ENCODE measurements at places on chromosomes 2 and 18.
A peak's percentile ranks its signal among the peaks of the same experiment; 100 is the strongest.

GRCh38 chr18:75812761-75813160 lies 385.3 kb upstream of the SMIM21 start:
- no peak for DNase-seq

GRCh38 chr2:165472922-165473321 lies 3.4 kb downstream of the CSRNP3 start:
- DNase-seq = no peak

DNA sequence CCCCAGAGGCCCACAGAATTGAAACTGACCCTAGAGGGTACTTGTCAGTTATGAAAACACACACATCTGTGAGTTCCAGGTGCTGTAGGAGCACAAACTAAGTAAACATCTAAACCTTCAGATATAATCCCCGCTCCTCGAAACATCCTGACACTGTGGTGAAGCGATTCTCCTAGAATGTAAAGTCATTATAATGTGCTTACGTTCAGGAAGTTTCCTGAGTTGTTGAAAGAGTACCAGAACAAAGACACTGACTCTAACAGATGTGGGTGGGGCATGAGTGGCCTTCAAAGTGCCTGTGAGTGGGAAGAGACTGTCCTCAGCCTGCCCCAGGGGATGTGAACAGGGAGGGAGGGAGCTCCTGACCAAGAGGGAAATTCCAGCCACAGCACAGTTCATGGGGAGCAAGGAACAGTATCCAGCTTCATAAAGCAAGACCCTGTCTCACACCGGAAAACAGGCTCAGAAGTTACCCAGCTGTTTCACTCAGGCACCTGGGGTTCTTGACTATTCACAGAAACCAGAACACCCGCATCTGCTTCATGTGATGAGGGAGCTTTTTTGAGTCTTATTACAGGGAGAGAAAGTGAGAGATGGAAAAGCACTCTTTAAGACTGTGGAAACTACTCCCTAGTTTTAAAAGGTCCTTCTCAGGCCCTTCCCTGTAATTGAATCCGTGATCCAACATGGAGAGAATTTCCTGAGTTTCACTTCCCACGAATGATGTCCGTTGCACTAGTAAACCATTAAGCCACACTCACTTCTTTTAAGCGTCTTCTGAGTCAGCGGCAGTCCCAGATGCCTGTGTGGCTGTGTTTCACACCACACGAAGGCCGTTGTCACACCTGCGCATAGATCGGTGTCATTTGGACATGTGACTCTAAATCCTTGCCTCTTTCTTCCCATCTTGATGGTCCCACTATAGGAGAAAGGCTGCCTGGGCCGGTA lies 88.6 kb upstream of the EML6 start:
- DNase-seq = no peak

DNA sequence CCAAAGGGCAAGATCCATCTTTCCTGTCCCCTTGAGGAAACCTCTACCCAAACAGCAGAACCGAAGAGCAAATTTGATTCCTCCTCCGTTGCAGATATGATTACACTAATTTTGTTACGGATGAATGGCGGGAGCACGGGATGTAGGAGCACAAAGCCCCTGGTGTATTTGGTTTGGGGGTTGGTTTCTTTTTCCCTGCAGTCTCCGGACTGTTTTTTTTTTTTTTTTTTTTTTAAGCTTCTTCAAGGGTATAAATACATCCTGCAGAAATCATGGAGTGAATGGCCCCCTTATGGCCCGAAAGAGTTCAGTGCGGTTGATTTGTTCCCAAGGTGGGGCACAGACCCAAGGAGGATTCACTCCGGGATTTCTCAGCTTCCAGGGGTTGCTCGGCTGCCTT lies 135.3 kb upstream of the SH3BP4 start:
- no peak for DNase-seq

DNA sequence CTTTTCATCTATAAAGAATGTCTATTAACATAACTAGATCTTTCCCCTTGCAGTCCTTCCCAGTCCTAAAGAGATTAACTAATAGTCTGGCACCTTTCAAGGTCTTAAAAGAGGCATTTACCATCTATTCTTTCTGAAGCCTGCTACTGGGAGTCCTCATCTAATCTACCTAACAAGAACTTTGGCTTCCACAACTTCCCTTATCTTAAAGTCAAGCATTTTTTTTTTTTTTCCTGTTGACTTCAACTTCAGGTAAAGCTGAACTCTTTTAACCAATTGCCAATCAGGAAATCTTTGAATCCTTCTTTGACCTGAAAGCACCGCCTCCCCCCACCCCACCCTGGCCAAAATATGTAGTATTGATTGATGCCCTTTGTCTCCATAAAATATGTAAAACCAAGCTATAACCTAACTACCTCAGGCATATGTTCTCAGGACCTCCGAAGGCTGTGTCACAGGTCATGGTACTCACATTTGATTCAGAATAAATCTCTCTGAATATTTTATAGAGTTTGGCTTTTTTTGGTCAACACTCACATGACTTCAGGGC lies 168.6 kb downstream of the PTPRM start:
- no peak for DNase-seq

DNA sequence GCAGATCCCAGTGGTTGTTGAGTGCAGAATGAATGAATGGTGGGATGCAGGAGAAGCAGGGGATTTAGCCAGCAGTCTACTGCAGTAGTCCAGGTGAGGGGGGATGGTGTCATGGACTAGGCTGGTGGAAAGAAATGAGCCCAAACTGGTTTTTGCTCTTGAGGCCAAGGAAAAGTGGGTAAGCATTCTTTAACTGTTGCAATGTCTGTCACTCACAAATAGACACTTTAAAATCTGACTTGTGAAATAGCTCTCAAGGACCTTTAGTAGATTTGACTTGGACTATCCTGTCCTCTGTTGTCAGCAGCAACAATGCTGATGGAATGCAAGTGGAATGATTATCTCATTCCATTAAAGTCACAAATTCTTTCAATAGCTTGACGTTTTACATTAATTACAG lies 37.5 kb upstream of the STK17B start:
- DNase-seq = no peak

DNA sequence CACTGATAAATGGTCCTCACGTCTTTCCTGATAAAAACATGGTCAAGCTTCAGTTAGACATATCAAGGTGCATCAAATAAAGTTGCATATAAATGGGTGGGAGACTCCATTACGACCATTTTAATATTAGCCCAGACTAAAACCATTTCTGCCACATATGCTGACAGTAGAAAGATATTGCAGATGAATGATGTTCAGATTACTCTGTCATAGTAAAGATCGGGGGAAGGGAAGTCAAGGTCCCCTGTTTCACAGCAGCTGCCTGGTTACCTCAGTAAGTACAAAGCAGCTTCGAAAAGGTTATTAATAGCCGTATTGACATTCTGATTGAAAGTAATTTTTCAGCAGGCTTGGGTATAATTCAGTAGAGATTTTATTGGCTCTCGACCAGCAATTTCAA lies 927.7 kb upstream of the CDH2 start:
- DNase-seq = no peak

- no peak for DNase-seq
Observed at GRCh38 chr2:57552885-57553284, 493.7 kb upstream of the VRK2 start.

DNA sequence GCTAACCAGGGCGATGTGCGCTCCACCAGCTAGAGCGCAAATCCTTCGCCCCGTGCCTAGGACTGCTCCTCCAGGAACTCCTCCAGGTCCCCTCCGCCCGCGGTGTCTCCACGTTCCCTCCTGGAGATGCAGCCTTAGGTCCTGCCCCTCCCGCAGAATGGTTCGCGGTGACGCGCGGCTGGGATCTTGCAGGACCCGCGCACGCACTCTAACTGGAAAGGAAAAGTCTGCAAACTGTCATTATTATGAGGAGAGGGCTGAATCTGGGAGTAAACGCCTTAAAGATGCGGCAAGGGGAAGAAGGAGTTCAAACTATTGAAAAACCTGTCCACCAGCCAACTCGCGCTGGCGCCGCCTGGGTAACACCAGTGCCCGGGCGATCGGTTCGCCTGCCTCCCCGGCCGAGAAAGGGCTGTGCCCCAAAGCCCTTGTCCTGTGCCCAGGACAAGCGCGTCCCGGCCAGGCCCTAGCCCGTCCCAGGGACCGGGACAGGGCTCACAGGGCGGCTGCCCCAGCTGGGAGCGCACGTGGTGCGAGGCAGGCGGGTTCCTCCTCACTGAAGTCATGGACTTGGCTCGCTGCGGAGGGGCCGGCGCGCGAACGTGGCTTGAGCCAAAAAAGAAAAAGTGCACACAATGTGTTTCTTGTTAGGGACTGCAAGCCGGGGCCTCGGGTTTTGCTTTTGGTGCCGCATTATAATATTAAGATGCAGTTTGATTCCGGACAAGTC lies 5.5 kb upstream of the ID2 start:
- DNase-seq = no peak

DNA sequence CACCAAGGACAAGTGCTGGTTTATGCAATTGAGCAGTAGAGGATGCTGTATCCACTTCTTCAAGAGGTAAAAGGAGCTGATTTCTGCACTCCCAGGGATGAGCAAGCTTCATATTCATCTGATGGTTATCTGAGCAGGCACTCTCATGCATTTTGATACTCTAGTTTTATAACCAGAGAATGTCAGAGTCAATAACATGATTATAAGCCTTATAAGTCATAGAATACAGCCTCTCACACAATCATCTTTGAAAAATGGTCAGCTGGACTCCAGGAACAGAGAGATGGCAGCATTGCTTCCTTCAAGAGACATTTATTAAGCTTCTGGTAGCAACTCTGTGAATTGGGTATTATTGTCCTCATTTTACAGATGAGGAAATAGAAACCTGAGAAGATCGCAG lies 167.1 kb downstream of the SLC8A1 start:
- no peak for DNase-seq

- DNase-seq = no peak
Observed at GRCh38 chr2:43203373-43203772, 23.0 kb downstream of the ZFP36L2 start.

DNA sequence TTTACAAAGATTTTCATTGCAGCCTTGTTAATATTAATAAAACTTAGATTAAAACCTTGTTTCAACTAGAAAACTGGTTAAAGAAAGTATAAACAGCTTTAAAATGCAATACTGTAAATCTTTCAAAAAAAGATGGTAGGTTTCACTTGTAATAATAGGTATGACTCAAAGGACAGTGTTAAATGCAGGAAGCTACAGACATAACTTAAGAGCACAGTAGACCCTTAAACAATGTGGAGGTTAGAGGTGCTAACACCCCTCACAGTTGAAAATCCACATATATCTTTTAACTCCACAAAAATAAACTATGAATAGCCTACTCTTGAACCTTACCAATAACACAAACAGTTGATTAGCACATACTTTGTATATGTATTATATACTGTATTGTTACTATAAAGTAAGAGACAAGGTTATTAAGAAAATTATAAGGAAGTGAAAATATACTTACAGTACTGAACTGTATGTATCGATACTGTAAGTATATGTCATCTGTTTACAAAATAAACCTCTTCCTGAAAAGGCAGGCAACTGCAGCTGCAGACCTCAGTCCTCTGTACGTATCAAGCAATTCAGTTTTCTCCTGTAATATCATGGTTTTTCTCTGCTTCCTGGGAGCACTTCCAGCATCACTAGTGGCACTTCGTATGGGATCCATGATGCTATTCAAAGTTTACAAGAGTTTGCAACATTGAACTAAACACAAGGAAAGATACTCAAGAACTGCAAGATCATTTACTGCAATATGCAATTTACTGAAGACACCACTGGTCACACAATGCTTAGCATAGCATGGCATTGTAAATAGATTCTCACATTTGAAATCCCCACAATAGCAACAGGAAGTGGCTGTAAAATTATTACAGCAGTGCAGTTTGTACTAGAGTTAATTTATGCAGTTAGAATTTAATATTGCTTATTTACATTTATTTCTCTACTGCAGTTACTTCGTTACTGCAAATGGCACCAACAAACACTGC lies 610.5 kb upstream of the LRRTM4 start:
- DNase-seq = no peak

DNA sequence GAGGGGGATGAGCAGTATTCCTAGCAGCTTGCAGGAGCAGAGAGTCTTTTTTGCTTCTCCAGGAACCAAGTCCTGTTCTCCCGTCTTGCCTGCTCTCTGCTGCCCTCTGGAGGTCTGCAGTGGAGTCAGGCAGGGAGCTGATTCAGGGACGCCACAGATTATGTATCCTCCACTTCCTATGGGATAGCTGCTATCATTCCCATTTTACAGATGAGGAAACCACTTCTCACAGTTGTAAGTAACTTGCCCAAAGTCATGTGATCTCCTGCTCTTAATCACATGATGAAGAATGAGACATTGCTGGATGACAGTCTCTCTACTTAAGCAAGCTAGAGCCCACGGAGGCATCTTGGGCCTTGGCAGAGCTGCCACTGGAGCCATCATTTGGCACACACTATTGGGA lies 8.3 kb downstream of the SLC4A5 start:
- DNase-seq = peak; percentile 67

DNA sequence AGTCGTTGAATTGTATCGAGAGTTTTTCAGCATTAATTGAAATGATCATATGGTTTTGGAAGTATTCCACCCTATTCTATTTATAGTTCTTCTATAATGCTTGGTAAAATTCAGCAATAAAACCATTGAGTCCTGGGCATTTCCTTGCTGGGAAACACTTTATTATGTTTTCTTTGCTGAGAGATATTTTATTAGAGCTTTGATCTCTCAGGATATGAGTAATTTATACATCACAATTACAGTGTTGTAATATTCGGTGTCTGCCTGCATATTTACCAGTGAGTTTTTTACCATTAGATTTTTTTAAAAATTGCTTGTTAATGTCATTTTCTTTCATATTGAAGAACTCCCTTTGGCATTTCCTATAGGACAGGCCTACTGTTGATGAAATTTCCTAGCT lies 402.7 kb upstream of the FSIP2 start:
- DNase-seq = no peak

- DNase-seq = no peak
Observed at GRCh38 chr2:203683932-203684556, 22.4 kb upstream of the CD28 start.

GRCh38 chr2:38080346-38080745 lies 4.4 kb upstream of the CYP1B1 start:
- no peak for DNase-seq

DNA sequence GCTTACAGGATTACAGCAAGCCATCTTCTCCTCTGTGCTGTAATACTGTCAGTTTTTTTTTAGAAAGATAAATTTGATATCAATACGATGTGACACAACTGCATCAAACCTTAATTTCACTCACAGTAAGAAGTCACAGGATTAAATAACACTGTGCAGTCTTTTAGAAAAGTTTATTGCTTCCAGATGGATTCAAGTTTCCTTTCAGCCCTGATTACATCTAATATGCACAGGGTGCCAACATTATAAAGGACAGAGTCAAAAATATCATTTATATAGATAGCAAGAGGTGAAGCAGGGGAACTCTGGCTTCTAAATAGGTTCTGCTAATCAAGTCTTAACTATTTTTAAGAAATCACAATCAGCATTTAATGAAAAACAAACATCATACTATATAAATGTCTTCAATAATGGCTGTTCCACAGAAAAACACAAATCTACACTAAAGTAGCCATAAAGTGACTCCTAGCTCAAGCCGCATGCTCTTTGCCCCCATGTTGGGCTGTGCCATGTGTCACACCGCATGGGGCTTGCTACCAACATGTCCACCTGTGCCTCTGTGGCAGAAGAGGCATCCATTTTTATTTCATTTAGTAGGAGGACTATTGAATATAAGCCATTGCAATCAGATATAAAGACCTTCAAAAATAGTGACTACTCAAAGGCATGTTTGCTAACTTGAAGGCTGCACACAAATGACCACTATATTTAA lies 35.0 kb downstream of the CERKL start:
- no peak for DNase-seq

- no peak for DNase-seq
Observed at GRCh38 chr18:35646449-35646848, 64.9 kb downstream of the GALNT1 start.

- no peak for DNase-seq
Observed at GRCh38 chr2:217186152-217186551, 326.3 kb upstream of the TNP1 start.

- no peak for DNase-seq
Observed at GRCh38 chr2:53422979-53423378, 344.6 kb upstream of the CHAC2 start.

Measured in activated CD4-positive, alpha-beta T cell treated with anti-CD3 and anti-CD28 coated beads for 24 hours (primary cell).